ENCODE measurements at places on chromosomes 4 and X.

GRCh38 chrX:47273011-47273730, 40.4 kb downstream of the USP11 start:
- DNase-seq, result no peak

GRCh38 chrX:41350976-41351569, 17.1 kb downstream of the DDX3X start:
- no peak for DNase-seq

DNA sequence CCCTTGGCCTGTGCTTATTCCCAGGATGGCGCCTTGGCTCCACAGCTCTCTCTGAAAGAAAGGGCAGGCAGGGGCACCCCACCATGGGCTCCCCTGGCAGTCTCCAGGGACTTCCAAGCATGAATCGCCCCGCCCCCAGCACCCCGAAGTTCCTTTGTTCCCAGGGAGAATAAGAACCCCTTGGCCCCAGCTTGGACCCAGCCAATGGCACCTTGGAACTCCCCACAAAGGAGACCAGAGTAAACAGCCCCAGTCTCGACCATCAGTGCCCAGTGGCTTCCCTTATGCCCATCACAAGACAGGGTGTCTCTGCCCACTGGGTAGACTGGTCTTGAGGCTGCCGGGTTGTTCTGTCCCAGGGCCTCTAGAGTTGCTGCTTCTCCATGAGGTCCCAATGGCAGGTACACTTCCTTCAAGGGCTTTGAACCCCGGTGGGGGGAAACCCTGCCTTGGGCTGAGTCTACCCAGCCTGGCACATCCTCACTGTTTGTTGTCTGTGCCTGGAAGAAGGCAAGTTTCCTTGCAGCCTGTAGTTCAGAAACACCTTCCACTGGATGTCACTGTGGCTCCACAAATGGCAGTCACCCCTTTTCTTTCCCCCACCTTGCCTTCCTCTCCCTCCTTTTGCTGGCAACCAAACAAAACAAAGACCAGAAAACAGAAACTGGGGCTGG, 30.8 kb downstream of the NBDY start:
- DNase-seq, result no peak

DNA sequence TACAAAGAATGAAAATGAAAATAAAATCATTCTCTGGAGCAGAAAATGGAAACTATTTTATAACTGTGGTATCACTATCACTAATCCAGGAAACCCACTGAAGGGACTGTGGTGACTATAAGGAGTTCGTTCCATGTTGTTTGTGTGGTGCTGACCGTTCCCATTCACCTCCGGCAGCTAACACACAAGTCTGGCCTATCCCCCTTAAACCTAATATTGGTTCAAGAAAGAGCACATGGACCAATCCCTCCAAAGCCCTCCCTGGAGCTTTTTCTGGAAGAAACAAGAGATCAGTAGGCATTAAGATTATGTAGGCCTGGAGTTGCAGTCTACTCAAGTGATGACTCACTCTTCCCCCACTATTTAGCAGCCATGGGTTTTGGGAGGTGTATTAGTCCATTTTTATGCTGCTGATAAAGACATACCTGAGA, 25.9 kb upstream of the FAM241A start:
- no peak for DNase-seq

DNA sequence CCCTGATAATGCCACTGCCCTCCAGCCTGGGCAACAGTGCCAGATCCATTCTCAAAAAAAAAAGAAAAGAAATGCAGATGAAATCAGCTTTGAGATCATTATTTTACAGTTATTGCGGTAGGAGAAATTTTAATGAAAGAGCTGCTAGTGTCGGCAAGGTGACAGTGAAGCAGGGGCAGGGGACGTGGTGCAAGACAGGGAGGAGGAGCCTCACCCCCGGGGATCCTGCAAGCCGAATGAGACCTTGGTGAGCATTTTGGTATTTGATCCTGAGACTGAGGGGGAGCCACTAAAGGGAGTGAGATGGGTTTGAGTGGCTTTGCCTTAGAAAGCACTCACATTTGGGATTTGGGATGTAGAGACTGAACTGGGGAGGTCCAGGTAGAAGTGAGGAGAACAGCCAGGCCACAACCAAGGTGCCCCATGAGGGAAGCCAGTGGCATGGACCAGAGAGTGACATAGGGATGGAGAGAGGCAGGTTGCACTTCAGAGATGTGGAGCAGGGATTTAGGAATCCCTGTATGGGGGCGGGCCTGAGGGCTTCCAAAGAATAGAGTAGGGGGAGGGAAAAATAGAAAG, 23.6 kb downstream of the RBM10 start:
- no peak for DNase-seq

DNA sequence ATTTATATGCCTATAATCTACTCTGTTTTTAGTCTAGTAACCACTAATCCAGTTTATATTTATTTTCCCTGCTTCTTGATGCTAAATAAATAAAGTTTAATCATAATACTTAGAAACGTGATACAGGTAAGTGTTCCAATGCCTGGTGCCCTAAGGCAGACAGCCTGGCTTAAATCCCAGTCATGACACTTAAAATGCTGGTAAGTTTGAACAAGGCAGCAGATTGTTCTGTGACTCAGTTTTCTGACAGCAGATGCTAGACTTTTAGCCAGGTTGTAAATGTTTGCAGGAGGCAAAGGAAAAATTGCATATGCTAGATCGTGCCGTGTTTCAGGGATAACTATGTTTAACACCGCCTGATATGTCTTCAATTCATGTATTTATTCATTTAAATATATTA, 2661.6 kb downstream of the PCDH7 start:
- DNase-seq, result no peak

- DNase-seq, result no peak
Measured at GRCh38 chrX:459611-460010, 72.9 kb upstream of the PPP2R3B start.

GRCh38 chr4:172686021-172686420, 482.6 kb upstream of the GALNT7 start:
- DNase-seq, result no peak

- DNase-seq, result no peak
Measured at GRCh38 chr4:41514766-41515481, 23.0 kb upstream of the LIMCH1 start.

DNA sequence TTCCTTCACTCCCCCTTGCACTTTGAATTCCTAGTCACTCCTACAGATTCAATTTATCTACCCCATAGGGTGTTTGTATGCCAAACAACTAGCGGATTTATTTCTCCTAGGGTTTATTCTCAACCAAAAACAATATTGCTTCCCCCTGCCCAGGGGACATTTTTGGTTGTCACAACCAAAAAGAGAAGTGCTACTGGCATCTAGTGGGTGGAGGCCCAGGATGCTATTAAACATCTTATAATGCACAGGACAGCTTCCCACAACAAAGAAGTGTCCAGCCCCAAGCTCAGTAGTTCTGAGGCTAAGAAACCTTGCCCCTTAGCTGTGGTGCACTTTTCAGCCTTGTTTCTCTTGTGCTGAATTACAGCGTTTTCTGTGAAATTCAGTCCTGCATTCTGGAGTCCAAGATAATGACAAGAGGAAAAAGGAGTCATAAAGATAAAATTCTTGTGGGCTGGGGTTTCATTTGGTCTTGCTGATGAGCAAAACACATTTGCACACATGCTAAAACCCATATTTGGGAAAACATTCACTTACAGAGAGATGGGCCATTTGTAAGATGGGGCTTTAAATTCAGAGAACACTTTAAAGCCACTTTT, 11.2 kb upstream of the SYTL4 start:
- DNase-seq, result no peak

- DNase-seq, result no peak
Measured at GRCh38 chr4:137213372-137214173, 318.7 kb downstream of the PCDH18 start.

GRCh38 chr4:143185253-143186107, 763 bp downstream of the USP38 start:
- DNase-seq, result no peak
